ENCODE measurements at places on chromosomes 7 and 10.

DNA sequence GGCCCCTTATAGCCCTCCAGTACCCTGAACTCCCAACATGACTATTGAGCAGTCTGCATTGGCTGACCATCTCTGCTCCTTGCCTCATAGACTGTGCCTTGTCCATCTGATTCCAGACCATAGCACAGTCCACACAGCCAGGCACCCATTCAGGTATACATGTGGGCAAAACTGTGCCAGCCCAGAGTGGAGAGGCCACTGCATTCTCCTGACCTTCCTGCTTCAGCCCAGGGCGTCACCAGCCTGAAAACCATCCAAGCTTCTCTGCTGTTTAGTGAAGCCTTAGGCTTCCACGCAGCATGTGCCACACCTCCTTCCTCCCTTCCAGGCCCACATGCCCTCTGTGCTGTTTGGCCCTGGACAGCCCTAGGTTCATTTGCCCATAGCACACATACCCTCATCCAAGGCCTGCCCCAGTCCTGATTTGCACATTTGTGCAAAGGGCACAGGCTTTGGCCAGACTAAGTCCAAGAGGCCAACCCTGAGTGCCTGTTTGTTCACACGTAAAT is 10.5 kb downstream of the DDX56 start:
- no peak for DNase-seq

GRCh38 chr7:13897819-13898218 is 91.6 kb downstream of the ETV1 start:
- no peak for DNase-seq

- no peak for DNase-seq
These were observed 256.4 kb downstream of the FZD1 start for GRCh38 chr7:91520645-91521044.

- DNase-seq = no peak
These were observed 10.3 kb downstream of the TOMM7 start for GRCh38 chr7:22812353-22812752.

DNA sequence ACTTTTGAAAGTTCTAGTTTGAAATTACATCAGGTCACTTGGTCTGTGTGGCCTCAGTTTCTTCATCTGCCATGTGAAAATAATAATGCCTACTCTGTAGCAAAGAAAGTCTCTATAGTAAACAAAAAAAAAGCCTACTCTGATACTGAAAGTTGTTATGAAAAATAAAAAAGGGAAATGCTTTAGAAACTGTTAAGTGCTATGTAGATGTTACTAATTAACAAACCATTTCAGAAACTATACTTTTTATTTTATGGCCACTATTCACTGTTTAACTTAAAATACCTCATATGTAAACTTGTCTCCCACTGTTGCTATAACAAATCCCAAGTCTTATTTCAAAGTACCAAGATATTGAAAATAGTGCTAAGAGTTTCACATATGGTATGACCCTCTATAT is 50.6 kb downstream of the CFTR start:
- DNase-seq = no peak

DNA sequence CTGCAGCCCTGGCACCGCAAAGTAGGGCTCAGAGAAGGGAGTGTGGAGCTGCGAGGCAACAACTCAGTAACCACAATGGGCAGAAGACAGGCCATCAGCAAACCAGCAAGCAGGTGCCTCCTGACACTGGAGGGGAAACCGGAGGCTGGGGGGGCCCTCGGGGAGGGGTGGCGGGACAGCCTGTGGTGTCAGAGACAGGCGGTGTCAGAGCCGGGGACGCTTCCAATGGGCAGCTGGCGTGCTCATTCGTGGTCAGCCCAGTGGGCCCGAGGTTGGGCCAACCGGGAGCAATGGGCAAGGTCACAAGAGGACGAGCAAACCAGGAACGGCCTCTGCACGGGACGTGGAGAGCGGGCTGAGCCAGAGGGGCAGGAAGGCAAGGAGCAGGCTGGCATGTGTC is 158.1 kb downstream of the MAD1L1 start:
- no peak for DNase-seq

DNA sequence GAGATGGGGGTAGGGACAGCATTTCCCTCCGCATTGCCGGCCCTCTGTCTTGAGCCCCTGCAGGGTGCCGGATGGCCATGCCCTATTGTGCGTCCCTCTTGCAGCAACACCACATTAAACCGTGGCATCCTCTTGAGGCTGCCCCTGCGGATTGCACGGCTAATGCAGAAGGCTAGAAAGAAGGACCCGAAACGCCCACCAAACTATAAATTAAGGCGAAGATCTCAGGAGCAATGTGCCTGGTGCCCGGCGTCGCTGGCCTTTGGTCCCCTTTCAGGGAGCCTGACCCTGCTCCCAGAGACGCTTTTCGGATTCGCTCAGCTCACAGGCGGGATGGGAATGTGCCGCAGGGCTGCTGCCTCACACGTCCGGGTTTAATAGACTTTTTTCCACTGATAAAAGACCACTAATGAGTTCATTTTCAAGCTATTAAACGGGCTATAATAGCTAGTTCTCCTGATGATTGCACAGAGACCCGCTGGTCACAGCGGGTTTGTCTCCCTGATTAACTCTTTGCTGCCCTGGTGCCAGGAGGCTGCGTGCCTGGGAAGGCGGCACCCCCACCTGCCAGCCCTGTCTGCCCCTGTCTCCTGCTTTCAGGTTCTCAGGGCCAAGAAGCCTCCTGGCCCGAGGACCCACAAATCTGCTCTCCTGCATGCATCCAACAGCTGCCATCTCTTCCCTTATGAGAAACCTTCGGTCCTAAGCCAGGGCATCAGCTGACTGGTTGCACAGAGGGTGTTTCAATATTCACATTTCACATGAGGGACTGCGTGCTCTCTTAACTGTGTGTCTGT is 128.3 kb downstream of the ADARB2 start:
- DNase-seq = no peak

- DNase-seq = no peak
These were observed 115.8 kb upstream of the TMEM168 start for GRCh38 chr7:112905950-112906349.

- no peak for DNase-seq
These were observed 23.9 kb upstream of the FAM107B start for GRCh38 chr10:14798636-14799035.

GRCh38 chr7:114649689-114650088 is 235.1 kb downstream of the FOXP2 start:
- DNase-seq = no peak

DNA sequence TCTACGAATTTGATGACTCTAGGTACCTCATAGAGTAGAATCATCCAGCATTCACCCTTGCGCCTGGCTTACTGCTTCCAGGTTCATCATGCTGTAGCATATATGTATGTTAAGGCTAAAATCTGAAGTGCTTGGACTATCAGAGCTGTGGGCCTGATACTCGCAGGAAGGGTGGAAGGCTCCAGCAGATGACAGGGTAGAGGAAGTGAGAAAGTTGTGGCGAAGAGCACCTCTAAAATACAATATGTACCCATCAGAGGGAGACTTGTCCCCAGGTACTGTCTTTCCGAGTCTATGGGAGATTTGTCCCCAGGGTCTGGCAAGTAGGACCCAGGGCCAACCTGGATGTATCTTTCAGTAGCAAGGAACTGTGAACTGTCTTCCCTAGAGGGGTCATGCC is 48.1 kb upstream of the PLEKHA1 start:
- no peak for DNase-seq

DNA sequence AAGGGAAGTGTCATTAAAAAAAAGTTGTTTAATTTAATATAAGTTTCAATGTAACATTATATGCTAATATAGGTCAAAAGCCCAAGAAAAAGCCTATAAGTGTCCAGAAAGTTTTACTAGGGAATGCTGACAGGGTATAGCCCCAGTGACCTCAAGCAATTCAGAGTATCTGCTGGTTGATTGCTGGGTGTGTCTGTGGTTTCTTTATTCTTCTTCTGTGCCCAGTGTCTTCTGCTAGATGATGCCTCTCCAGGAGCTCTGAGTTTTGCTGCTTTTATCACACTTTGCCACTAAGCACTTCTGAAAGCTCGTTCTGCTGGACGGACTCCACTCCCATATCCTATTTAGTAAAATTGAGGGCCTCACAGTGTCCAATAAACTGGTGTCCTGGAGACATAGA is 212.2 kb upstream of the NRG3 start:
- DNase-seq = no peak

DNA sequence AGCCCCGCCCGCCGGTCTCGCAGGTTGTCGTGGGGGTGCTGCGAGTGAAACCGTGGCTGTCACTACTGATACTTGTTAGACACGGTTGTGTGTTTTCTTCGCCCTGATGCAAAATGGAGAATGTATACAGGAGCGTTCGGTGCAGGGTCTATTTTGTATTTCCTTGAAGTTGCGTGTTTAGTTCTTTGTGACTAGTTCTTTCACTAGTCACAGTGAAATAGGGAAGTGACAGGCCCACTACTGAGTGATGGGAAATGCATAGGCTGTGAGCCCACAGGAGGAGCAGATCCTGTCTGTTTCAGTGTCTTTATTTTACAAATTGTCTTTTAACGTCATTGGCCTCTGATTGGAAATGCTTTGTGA is 675 bp downstream of the ABRAXAS2 start:
- DNase-seq = no peak

- no peak for DNase-seq
These were observed 525.3 kb upstream of the CELF2 start for GRCh38 chr10:10492420-10492819.

DNA sequence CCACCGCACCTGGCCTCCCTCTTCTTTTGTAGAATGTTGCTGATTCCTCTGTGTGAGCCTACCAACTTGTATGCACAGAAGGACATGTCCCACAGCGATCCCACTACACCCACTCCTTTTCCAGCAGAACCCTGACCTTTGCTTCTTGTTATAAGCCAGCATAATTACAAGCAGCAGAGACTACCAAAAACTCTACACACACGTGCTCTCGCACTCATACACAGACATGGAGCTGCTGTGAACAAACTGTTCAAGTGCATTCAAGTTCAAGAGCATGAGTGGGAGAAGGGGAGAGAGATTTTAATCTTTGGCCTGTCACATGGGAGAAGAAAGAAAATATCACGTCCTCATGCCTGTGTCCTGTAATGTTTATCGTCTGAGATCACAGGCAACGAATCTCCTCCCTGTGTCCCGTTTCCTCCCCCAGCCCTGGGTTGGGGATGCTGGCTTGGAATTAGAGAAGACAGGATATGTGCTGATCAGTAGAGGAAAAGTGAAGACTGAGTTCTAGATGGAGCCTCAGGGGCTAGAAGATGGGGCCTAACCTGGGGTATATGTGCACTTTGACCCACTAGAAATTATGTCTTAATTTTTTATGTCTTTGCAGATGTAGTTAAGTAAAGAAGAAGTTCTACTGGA is 79.6 kb downstream of the NHLRC2 start:
- no peak for DNase-seq

All from WERI-Rb-1 (cell line).